Activated naive CD8-positive, alpha-beta T cell treated with anti-CD3 and anti-CD28 coated beads, Interleukin-2, amount 50 U/mL, for 24 hours (primary cell): ENCODE measurements at places on chromosomes 12 and 14.

DNA sequence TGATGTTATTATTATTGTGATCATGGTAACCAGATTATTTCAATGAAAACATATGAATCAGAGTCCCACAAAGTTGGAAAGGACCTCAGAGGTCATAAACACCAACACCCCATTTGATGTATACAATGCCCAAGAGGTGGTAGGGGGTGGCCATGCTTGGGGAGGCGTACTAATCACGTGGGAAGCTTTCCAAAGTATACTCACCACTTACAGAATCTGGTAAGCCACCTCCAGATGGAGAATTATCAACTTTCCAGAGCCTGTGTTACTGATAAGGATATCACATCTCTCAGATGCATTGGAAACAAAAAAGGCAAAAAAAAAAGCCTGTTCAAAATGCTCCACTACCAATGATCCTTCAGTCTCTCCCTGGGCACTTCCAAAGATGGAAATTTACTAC lies 8.4 kb downstream of the DAD1 start:
- no peak for DNase-seq

DNA sequence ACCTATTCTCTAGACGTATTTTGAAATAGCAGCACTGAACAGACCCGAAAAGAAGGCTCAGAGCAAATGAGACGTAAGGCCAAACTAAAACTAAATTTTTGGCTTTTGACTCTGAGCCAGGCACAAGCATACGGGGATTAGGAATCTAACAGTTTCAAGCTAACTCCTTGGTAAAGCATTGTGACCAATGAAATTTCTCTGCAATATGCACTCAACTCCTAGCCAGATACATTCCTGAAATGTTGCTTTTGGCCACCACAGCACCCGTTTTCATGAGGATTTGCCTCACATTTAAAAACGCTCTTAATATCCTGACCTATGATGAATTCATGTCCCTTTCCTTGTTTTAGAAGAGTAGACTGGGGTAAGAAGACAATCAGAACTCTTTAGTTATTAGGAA lies 53.1 kb upstream of the NPFF start:
- no peak for DNase-seq

DNA sequence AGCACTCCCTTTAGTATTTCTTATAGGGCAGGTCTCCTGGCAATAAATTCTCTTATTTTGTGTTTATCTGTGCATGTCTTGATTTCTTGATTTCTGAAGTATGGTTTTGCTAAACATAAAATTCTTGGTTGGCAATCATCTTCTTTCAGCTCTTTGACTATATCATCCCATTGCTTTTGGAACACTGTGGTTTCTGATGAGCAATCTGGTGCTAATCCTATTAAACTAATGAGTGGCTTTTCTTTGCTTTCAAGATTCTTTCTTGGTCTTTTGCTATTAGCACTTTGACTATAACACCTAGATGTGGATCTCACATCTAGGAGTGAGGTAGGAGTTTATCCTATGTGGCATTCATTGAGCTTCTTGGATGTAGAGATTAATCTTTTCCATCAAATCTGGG lies 120.7 kb upstream of the MED13L start:
- no peak for DNase-seq

GRCh38 chr12:61553091-61553490 lies 707.1 kb upstream of the USP15 start:
- DNase-seq = no peak

DNA sequence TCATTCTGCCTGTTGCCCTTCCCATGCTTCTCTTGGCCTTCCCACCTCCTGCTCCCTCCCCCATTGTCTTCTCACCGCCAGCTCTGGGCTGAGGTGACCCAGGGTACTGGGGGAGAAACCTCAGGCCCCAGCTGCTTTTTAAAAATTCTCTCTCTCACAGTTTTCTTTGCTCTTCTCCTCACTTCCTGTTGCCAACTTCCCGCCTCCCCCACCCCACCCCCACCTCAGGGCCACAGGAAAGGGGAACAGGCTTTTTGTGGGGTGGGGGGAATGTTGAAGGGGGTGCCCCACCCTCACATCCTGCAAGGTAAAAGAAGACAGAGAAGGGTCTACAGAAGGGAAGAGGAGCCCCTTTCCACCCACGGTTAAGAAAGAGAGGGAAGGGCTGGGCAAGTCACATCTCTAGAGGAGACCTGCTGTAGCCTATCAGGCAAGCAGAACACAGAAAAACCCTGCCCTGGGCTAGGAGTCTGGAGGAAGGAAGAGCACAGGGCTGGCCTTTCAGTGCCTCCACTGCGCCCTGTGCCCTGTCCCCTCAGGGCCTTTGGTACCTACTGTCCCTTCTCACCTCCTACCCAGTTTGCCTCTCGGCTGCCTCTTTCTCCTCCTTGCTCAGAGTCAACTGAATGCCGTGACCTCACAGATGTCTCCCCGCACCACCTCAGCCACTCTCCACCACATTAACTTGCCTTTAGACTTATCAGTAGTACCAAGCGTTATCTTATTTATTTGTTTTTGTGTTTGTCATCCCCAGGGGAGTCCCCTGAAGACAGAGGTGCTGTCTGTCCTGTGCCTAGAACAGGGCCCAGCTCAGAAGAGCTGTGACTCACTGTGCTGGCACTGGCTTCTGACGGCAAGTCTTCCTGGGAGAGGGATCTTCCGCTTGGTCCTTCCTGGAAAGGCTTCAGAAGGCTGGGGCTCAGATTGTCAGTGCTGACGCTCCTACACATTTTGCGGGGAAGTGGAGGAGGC lies 1.7 kb downstream of the ARHGAP9 start:
- DNase-seq = peak; percentile 52

DNA sequence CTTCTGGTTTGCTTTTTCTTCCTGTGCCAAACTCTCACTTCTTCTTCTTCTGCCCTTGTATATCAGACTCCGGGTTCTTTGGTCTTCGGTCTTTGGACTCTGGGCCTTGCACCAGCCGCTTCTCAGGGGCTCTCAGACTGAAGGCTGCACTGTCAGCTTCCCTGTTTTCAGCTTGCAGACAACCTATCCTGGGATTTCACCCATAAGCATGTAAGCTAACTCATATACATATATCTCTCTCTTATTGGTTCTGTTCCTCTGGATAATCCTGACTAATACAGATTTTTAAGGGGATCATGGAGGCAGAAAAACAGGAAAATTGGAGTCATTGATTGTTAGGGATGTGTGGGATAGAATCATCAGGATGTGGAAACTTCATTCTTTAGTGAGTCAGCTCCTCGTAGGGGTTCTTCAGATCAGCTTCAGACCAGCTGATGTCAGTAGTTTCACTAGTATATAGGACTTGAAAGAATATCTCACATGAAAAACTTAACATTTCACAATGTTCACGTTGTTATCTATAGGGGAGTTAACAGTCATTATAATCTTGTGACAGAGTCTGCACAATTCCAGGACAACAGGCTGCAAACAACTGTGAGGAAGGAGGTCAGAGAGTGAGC lies 102.9 kb downstream of the RASSF9 start:
- DNase-seq = no peak

- DNase-seq = no peak
Observed at GRCh38 chr12:70733385-70733784, 96.2 kb upstream of the PTPRB start.

GRCh38 chr12:48613321-48613720 lies 43.5 kb upstream of the LALBA start:
- no peak for DNase-seq

- no peak for DNase-seq
Observed at GRCh38 chr14:103845327-103845726, 2.0 kb downstream of the PPP1R13B start.

DNA sequence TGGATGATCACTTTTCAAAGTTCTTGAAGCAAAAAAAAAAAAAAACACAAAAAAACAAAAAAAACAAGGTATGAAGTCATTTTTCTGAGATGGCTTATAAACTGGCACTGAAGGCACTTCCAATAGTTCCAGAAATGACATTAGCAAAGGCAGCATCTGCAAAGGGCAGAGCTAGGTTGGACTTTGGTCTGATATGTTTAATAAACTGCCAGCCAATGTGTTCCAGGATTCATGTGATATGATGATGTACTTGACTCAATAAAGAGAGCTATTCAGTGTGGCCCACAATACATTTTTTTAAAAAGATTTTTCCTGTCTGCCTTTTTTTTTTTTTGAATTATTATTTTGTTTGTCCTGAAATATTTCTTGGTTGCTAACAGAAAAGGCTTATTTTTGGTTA lies 79.6 kb downstream of the VRK1 start:
- no peak for DNase-seq

- no peak for DNase-seq
Observed at GRCh38 chr14:76780058-76780345, 18.7 kb downstream of the VASH1 start.

GRCh38 chr12:111904446-111904975 lies 62.5 kb downstream of the MAPKAPK5 start:
- DNase-seq = no peak

DNA sequence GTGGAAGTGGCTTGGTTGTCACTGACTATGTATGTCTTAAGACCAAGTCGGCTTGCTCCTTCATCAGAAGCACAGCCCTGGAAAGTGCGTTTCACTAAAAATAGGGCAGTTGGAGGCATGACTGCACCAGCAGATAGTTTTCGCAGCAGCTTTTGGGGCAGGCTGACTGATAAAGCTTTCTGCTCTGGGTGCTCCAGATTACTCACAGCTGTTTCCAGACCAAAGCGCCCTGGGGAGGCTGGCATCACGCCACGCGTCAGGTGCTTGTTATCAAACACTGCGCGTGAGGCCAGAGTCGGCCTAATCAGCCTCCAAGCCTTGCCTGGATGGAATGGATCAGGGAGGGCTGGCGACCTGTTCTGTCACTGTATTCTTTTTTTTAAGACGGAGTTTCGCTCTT lies 13.3 kb upstream of the LRRC10 start:
- no peak for DNase-seq

- no peak for DNase-seq
Observed at GRCh38 chr12:12859690-12860089, 31.7 kb upstream of the GPRC5A start.

- DNase-seq = no peak
Observed at GRCh38 chr12:100954118-100954517, 159.5 kb downstream of the ANO4 start.

DNA sequence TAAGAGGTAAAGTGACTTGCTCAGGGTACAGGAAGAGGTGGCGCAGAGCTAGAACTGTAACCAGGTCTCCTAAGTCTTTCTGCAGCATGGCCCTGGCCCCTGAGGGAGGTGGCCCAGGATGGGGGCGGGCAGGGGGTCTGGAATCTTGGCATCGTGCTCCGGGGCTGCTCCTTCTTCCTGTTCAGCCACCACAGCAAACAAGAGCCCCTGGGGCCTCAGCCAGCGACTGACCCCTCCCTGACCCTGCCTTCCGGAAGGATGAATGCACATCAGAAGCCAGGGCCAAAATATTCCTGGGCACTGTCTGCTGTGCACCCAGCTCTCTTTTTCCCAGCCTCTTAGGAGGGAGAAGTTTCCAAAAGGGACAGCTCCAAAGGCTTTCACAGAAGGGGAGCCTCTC lies 242.8 kb downstream of the DPF3 start:
- no peak for DNase-seq
